ENCODE measurements at places on chromosomes 5 and 9.

GRCh38 chr5:118249386-118249785 is 739.0 kb downstream of the DTWD2 start:
- no peaks in the 10 kb centered on the region for H3K36me3 ChIP-seq
- no peak overlapping the region for H3K4me3 ChIP-seq
- no peak for DNase-seq

DNA sequence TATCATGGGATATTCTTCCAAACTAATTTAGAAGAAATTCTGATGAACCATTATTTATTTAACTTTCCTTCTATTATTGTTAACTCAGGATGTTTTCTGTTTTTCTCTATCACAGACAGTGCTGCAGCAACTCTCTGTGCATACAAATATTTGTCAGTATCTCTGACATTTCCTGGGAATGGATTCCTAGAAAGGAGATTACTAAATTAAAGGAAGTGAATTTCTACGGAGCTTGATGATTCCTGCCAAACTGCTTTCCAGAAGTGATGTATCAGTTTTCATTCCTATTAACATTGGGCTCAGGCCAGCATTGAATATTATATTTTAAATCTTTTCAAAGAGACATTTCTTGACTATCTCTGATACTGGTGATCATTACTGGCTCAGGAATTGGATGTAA is 26.0 kb upstream of the MAST4 start:
- no peaks in the 10 kb centered on the region for H3K27me3 ChIP-seq
- no peak overlapping the region for H3K4me3 ChIP-seq
- H3K4me1 ChIP-seq, result no peaks in the 10 kb centered on the region
- no peak for DNase-seq
- H3K27ac ChIP-seq, result no peak overlapping the region

- H3K27me3 ChIP-seq, result no peaks in the 10 kb centered on the region
- no peak overlapping the region for H3K27ac ChIP-seq
- no peaks in the 10 kb centered on the region for H3K4me1 ChIP-seq
- no peaks in the 10 kb centered on the region for H3K36me3 ChIP-seq
- peak; percentile 78 for DNase-seq
These were observed 7.1 kb downstream of the FPGS start for GRCh38 chr9:127809540-127810377.

- no peaks in the 10 kb centered on the region for H3K4me1 ChIP-seq
- no peak overlapping the region for H3K27ac ChIP-seq
- DNase-seq, result no peak
- no peaks in the 10 kb centered on the region for H3K27me3 ChIP-seq
These were observed 13.8 kb downstream of the URM1 start for GRCh38 chr9:128384801-128385495.

- no peak for DNase-seq
- no peaks in the 10 kb centered on the region for H3K36me3 ChIP-seq
- H3K27ac ChIP-seq, result no peak overlapping the region
- H3K4me1 ChIP-seq, result no peaks in the 10 kb centered on the region
These were observed 259.2 kb downstream of the PDZD2 start for GRCh38 chr5:31898036-31898632.

- H3K27ac ChIP-seq, result no peak overlapping the region
- no peaks in the 10 kb centered on the region for H3K36me3 ChIP-seq
- H3K4me3 ChIP-seq, result no peak overlapping the region
- no peaks in the 10 kb centered on the region for H3K4me1 ChIP-seq
- DNase-seq, result peak; percentile 23
- no peaks in the 10 kb centered on the region for H3K27me3 ChIP-seq
These were observed 44.7 kb upstream of the DMAC1 start for GRCh38 chr9:7844242-7844641.

- H3K27me3 ChIP-seq, result no peaks in the 10 kb centered on the region
- H3K4me3 ChIP-seq, result no peak overlapping the region
- DNase-seq, result no peak
- no peaks in the 10 kb centered on the region for H3K4me1 ChIP-seq
- H3K36me3 ChIP-seq, result no peaks in the 10 kb centered on the region
These were observed 170.0 kb downstream of the CCDC171 start for GRCh38 chr9:15722888-15723287.

DNA sequence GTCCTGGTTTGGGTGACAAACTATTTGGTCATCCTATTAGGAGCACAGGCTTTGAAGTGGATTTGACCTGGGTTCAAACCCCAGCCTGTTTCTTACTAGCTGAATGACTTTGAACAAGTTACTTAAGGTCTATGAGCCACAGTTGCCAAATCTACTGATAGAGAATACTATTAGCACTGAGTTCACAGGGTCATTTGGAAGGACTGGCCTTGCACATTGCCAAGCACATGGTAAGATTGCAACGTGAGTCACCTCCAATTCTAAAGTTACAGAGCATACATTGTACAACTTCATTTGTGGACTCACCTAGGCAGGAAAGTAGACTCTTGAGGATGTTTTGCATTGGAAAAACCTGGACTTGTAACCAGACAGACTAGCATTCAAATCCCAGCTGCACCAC is 38.9 kb downstream of the MFAP3 start:
- no peak for DNase-seq
- H3K36me3 ChIP-seq, result no peaks in the 10 kb centered on the region
- H3K27me3 ChIP-seq, result no peaks in the 10 kb centered on the region
- no peak overlapping the region for H3K4me3 ChIP-seq

- no peaks in the 10 kb centered on the region for H3K4me1 ChIP-seq
- no peak for DNase-seq
- no peak overlapping the region for H3K4me3 ChIP-seq
- H3K27me3 ChIP-seq, result no peaks in the 10 kb centered on the region
- no peaks in the 10 kb centered on the region for H3K36me3 ChIP-seq
These were observed 31.1 kb downstream of the GCNT4 start for GRCh38 chr5:75021219-75021618.
